T follicular helper cell (primary cell): ENCODE measurements at places on chromosomes 16 and 17.

GRCh38 chr17:73446617-73447016, 134.8 kb upstream of the CDC42EP4 start:
- no peak for DNase-seq

- peak; percentile 94 for DNase-seq
Observed at GRCh38 chr16:3158510-3159314, 23.9 kb downstream of the ZNF213 start.

GRCh38 chr17:75914643-75915267, 10.1 kb upstream of the MRPL38 start:
- no peak for DNase-seq

DNA sequence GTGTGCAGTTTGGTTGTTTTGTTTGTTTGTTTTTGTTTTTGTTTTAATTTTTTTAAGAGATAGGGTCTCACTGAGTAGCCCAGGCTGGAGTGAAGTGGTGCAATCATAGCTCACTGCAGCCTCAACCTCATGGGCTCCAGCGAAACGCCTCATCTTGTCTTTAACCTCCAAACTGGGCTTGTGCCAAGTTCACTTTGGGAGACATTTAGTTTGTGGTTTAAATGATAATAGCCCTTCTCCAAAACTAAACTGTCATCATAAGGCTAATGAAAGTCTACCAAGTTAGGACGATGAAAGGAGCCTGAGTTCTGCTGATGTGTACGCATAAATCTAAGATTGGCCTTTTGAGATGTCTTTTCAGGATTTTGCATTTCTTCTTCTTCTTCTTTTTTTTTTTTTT, 6.5 kb upstream of the CARD14 start:
- DNase-seq, result no peak

DNA sequence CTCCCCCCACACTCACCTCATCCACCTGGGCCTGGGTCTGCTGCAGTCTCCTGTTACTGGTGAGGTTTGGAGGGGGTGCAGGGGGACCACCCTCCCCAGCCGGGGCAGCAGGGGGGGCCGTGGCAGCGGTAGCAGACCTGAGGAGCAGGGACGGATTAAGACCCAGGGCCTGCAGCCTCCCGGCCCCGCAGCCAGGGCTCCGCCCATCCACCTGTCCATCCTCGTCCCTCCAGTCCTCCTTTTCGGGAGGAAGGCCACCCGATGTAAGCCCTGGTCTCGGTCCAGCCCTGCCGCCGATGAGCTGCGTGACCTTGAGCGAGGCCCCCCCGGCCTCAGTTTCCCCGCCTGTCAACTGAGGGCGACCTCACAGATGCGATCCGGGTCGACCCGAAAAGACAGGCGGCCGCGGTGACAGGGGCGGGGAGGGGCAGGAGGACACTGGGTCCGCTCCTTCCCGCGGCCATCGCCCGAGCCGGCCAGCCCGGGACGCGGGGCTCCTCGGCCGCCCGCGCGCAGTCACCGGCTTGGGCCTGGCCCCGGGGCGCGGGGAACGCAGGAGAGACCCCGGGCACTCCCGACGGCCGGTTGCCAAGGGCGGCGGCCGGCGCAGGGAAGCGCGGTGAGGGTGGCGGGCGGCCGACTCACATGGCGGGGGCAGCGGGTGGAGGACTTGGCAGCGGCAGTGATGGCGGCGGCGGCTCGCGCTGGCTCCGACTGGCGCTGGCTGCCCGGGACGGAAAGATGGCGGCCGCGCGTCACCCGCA, at the start of gene VAMP2:
Gene VAMP2 (minus strand): TSS at position 716 of the 764 bp plus-strand sequence. CDS start 69 bp downstream, at position 647.
- DNase-seq, result peak; percentile 81

GRCh38 chr16:11339075-11339474, 6.2 kb upstream of the RMI2 start:
- DNase-seq, result no peak

DNA sequence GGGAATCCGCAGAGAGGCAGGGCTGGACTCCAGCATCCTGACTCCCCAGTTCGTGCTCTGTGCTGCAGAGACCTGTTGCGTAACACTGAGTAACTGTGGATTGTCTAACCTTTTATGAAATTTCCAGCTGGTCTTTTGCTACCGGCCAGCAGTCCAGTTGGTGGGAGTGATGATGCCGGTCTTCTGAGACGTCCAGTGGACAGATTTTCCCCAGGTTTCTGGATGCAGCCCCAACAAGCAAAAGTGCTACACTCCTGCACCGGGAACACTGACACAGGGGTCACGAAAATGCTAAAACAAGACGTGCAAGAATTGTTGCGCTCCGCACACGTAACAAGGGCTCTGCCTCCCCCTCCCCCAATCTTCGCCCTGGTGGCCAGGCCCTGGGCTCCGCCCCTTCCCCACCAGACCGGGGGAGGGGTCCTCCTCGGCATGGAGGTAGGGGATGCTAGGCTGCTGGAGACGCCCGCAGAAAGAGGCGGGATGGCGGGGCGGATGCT, 701 bp upstream of the MRC2 start:
- DNase-seq, result no peak

- no peak for DNase-seq
Observed at GRCh38 chr17:81310949-81311550, 15.9 kb upstream of the SLC38A10 start.

DNA sequence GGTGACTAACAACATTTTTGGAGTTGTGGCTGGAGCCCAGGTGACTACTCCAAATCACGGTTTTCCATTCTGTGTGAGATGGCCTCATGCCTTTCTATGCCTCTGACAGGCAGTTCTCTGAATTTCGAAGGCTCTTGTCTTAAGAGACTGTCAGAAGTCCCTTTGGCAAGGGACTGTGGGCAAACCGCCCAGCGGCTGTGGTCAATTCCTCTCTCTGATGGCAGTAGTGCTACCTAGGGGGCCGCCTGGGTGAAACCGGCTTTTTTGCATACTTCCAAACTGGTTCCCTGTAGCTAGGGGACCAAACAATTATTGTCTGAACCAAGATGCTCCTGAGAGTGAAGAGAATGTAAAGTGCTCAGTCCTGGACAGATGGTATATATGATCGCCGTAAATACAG, 86.3 kb downstream of the SDR42E1 start:
- no peak for DNase-seq
